ENCODE measurements at places on chromosomes 2 and 18. TPM values are rescaled to one million over a fixed set of nuclear protein-coding genes. Genes with fewer than 3 reads are reported as not detected.
A peak's percentile ranks its signal among the peaks of the same experiment; 100 is the strongest.

ACTG2 gene
- not detected for total RNA-seq

AQP12B gene
- not detected for total RNA-seq

SRD5A2 gene
- total RNA-seq: not detected

MROH2A gene
- not detected for total RNA-seq

SF3B1 gene
- total RNA-seq: 276 TPM

DNA sequence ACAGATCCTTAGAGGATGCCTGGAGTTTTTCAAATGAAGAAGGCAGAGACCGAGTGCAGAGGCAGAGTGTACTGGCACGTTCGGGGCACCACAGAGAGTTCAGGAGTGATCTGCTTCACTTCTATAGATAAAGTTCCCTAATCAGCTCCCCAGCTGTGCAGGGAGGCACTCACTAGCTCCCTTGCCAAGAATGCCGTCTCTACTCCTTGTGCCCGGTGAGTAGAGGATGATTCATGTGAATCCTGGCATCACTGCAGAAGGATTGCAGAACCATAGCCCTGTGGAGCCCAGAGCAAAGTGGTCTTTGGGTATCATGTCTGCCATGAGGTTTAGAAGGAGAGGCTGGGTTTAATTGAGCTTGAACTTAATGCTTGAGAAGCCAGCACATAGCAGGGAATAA lies 510.1 kb upstream of the RAB6C start:
- no peak overlapping the region for H3K27ac ChIP-seq
- H3K4me1 ChIP-seq: no peaks in the 10 kb centered on the region
- no peaks in the 10 kb centered on the region for H3K27me3 ChIP-seq
- DNase-seq: no peak

DNA sequence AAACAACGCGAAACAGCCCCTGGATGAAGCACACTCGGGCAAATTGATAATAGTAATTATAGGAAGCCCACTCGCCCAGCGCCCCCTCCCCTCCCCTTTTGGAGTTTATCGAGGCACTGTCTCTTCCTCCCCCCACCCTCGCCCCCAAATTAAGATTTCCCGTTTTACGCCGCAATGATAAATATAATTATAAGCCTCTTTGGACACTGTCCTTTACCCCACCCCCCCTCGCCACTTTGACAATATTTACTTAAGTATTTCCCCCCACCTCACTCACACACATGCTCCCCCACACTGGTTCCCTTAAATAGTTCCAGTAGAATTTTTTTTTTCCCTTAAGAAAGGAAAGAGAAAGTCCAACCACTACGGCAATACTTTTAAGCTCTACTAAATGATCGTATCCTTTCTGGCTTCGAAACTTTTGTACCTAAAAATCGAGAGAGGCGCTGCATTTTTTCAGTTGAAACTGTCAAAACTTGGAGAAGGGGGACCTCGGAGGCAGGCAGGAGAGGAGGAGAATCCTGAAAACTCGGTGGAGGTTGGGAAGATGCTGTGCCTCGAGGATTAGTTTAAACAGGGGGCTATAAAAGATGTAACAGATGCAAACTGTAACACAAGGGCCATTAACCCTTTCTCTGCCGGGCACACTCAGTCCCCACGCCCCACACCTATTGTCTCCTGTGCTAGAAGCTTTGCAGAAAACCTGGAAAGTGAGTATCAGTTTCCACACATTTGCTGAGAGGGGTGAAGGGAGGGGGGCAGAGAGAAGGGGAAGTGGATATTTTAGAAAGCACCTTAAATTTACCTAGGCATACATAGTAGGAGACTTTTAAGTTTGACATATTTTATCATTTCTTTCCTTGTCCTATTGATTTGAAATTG lies 1.8 kb downstream of the ZEB2 start:
- DNase-seq: peak; percentile 66
- H3K27ac ChIP-seq: peak overlapping the region; percentile 96
- no peaks in the 10 kb centered on the region for H3K4me1 ChIP-seq
- peak overlapping the region; percentile 99 for H3K4me3 ChIP-seq

- no peak overlapping the region for H3K4me3 ChIP-seq
- no peak overlapping the region for H3K27ac ChIP-seq
- H3K4me1 ChIP-seq: no peaks in the 10 kb centered on the region
- H3K36me3 ChIP-seq: no peaks in the 10 kb centered on the region
- no peak for DNase-seq
These were observed 33.4 kb upstream of the SKA1 start for GRCh38 chr18:50341443-50341842.

- no peaks in the 10 kb centered on the region for H3K27me3 ChIP-seq
- H3K4me3 ChIP-seq: no peak overlapping the region
- DNase-seq: no peak
- H3K36me3 ChIP-seq: no peaks in the 10 kb centered on the region
- no peak overlapping the region for H3K27ac ChIP-seq
- peaks cover 4% of the 10 kb centered on the region for H3K4me1 ChIP-seq
These were observed 133.9 kb upstream of the KLHL14 start for GRCh38 chr18:32906506-32907310.

- no peaks in the 10 kb centered on the region for H3K4me1 ChIP-seq
- no peak overlapping the region for H3K4me3 ChIP-seq
- H3K27me3 ChIP-seq: no peaks in the 10 kb centered on the region
- no peak overlapping the region for H3K27ac ChIP-seq
- DNase-seq: no peak
- no peaks in the 10 kb centered on the region for H3K36me3 ChIP-seq
These were observed 11.0 kb upstream of the KYNU start for GRCh38 chr2:142866426-142866825.

All from SJCRH30 (cell line).